Iris pigment epithelial cell (primary cell): ENCODE measurements at places on chromosomes 16 and 17.

DNA sequence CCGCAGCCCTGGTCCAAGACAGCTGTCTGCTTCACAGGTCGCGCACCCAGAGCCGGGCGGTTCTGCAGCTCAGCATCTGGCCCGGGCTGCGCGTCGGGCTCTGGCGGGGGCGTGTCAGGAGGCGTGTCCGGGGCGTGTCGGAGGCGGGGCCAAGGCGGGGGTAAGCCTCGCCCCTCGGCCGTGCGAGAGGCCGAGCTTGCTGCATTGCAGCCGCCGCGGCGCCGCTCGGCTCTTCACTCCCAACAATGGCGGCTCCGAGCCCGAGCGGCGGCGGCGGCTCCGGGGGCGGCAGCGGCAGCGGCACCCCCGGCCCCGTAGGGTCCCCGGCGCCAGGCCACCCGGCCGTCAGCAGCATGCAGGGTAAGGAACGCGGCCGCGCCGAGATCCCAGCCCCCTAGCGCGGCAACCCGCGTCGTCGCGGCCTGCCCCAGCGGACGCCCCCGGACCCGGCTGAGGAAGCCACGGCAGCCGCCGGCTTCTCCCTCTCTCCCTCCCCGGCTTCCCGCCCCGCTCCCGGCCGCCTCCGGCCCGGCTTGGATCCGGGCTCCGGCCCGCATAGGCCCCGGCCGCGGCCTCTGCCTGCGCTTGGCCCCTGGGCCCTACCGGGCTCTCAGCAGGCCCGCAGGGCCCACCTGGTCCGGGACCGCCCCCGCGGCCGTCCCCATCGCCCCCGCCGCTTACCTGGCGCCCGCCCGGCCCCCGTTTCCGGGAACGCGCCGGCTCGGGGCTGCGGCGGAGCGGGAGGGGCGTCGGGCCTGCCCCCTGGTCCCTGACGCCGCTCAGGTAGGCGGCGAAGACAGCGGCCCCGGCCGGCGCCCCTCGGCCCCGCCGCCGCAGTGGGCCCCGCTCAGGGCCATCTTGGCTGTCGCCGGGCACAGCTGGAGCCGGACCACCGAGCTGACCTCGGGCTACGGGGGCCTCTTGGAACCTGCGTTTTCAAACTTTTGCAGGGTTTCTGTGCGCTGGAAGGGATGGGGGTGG is at the start of gene MAP2K4:
MAP2K4 (plus strand) TSS at position 236 of the 981 bp plus-strand sequence; CDS start at position 246, 10 bp downstream.
- peak; percentile 89 for DNase-seq

DNA sequence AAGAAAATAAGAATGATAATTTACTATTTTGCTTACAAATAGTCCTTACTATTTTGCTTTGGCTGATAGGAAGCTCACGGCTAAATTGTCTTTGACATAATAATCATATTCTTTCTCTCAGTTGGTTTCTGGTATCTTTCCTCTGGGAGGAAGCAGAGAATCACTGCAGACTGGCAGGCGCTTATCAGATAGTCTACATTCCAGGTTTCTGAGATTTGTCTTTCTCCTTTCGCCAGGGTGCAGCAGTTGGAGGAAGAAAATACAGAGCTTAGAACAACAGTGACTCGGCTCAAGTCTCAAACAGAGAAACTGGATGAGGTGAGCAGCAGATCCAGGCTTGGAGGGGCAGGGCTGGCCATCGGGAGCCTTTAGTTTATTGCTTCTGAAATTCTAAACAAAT is 136.1 kb downstream of the RAB11FIP4 start:
- DNase-seq: peak; percentile 59

GRCh38 chr17:48625495-48626244 is 488 bp downstream of the HOXB9 start:
- no peak for DNase-seq

- DNase-seq: peak; percentile 41
Observed at GRCh38 chr17:41284546-41284945, 9.0 kb downstream of the KRTAP9-7 start.

GRCh38 chr16:24685539-24686432 is 43.7 kb upstream of the TNRC6A start:
- peak; percentile 85 for DNase-seq

DNA sequence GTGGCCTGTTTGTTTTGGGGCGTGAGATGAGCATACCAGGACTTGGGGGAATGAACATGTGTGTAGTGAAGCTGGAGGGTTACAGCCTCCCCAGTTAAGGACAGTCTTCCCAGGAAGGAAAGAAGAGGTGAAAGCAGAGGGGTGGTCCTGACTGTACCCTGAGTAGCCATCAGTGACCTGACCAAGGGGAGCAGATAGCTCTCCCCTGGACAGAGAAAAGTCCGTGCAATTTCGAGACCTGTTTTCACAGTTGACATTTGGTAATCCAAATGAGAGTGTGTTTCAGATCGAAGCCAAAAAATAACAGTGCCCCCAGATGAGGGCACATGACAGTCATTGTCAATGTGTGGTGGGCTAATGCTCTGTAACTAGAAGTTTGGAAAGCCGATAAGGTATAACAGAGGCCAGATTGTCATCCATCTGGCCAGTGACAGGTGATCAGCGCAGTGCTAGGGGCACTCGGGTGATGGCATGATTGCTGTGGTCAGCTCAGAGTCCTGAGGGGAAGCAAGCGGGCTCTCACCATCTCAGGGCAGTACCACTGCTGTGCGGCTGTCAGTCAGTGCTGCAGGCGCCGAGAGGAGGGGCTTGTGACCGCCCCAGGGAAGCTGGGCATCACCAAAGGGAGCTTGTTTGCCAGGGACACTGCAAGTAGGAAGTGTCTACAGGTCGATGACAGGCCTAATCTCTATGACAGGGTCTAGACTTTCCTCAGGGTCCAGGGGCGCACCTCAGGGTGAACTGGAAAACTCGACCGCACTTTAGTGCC is 1.1 kb upstream of the NME2 start:
- no peak for DNase-seq

- no peak for DNase-seq
Observed at GRCh38 chr16:52914428-52914827, 138.3 kb downstream of the CHD9NB start.

DNA sequence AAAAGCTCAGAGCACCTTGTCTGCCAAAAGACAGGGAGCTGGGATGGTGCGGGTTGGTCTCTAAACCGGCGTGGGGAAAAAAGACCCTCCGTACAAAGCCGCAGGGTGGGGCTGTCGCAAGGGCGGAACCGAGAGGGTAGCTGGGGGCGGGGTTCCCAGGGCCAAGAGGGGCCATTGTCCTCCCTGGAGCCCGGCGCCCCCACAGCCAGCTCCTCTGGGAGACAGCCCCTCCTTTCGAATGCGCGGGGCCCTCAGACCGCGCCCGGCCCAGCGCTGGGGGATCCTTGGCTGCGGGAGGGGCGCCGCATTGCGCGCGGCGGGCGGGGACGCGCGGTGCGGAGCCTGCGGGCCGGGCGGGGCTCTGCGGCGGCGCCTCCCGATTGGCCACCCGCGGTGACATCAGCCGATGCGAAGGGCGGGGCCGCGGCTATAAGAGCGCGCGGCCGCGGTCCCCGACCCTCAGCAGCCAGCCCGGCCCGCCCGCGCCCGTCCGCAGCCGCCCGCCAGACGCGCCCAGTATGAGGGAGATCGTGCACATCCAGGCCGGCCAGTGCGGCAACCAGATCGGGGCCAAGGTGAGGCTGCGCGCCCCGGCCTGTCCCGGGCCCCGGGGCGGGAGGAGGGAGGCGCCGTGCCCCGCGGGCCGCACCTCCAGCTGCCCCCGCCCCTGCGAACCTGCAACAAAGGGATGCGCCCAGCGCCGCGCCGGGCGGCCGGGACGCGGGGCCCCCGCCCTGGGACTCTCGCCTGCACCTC is at the start of gene TUBB3:
TUBB3 (plus strand) TSS at position 459 of the 756 bp plus-strand sequence; CDS start at position 519, 60 bp downstream.
- peak; percentile 84 for DNase-seq

DNA sequence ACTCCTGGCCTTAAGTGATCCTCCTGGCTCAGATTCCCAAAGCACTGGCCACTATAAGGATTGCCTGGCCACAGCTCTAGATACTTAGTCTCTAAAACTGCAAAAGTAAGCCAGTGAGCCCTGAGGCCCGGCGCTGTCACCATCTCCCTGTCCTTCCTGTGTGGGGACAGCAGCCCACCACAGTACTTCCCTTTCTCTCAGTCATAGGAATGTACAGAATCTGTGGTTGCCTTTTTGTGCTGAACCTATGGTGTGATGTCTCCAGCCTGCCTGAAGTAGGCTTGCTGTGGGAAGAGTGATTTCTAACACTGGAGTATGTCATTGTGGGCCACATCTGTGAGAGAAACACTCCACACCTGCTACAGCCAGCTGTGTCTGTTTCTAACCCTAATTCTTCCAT is 24.7 kb downstream of the NTAN1 start:
- DNase-seq: no peak

DNA sequence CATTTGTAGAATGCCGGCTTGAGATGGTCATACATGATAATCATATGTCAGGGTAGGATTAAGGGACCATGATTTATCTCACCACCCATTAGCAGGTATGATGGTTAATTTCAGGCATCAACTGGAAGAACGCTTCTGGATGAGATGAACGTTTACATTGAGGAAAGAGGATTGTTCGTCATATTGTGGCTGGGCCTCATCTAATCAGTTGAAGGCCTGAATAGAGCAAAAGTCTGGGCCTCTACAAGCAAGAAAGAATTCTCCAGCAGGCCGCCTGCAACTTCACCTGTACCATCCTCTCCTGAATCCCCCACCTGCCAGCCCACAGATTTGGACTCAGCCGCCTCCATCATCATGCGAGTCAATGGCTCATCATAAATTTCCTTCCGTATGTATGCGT is 30.6 kb upstream of the XYLT1 start:
- DNase-seq: no peak

DNA sequence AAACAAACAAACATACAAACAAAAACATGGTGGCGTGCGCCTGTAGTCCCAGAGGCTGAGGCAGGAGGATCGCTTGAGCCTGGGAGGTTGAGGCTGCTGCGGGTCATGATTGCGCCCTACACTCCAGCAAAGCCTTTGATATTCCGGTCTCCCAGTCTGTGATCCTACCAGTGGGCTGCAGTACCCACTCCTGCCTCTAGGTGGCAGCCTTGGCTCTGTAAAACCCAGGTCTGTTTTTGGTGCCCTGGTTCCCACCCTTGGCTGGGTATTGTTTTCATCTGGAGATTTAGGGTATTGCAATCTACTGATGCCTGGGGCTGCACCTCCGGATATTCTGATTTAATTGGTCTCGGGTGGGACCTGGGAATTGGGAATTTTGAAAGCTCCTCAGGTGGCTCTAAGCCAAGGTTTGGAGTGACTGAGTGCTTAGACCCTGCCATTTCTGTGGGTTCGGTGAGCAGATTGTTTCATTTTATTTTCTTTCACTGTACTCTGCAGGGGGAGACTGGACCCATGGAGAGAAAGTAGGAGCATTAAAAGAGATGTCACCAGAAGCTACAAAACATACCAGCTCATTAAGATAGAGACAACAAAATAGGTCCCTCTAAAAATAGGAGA is 40.5 kb downstream of the MYH3 start:
- peak; percentile 55 for DNase-seq

DNA sequence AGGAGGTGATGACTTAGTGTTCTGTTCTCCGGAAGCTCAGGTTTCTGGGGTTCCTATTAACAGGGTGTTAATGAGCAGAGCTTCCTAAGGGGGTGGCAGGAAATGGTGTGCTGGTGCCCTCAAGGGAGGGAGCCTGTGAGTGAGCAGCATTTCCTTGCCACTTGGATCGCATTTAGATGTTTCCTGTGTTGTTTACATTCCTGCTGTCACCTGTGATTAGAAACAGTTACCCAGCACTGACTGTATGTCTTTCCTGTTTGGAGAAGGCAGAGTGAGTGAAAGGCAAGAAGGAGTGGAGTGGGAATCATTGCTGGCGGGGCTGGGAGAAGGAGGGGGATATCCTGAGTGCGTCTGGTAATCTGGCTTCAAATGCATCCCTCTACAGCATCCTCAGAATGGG is 214.6 kb downstream of the CCDC182 start:
- no peak for DNase-seq

- no peak for DNase-seq
Observed at GRCh38 chr17:45958307-45958706, 40.7 kb upstream of the STH start.

DNA sequence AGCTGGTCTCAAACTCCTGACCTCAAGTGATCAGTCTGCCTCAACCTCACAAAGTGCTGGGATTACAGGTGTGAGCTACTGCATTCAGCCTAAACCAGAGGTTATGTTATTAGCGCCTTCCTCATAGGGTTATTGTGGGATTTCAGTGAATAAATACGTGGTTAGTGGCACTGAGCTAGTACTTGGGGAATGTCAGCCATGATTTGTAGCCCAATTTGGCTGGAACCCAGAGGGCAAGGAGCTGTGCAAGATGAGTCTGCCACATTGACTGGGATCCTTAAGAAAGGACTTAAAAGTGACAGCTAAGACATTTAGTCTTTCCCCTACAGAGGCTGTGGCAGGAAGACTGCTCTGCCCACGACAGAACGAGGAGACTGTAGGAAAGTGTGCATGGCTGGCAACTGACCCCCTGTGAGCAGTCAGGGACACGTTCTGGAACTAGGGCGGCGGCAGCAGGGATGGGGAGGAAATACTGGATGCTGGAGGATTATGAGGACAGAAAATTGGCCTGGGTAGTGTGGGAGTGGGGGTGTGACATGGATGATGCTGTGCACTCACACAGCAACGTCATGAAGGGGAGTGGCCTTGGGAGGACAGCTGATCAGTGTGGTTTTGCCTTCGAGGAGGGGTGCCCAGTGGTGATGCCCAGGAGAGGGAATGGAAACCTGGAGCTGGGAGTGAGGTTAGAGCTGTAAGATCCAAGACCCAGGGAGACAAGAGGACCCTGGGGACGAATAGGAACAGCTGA is 14.6 kb downstream of the ATP5PD start:
- DNase-seq: peak; percentile 77

DNA sequence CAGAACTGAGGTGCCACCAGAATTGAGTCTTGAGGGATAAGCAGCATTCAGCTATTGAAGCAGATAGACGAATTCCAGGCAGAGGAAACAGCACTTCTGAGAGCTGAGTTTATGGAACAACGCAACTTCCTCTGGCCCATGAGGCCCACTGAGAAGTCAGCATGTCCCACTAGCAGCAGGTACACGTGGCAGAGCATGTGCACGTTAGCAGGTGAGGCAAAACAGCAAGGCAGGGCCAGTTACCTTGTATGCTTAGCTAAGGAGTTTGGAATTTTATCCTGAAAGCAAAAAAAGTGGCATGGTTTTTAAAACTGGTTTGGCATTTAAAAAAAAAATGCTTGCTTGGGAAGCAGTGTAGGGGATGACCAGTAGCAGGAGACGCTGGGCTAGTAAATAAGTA is 305.6 kb downstream of the CPPED1 start:
- no peak for DNase-seq

- DNase-seq: no peak
Observed at GRCh38 chr16:22635357-22635761, 124.7 kb downstream of the NPIPB5 start.

DNA sequence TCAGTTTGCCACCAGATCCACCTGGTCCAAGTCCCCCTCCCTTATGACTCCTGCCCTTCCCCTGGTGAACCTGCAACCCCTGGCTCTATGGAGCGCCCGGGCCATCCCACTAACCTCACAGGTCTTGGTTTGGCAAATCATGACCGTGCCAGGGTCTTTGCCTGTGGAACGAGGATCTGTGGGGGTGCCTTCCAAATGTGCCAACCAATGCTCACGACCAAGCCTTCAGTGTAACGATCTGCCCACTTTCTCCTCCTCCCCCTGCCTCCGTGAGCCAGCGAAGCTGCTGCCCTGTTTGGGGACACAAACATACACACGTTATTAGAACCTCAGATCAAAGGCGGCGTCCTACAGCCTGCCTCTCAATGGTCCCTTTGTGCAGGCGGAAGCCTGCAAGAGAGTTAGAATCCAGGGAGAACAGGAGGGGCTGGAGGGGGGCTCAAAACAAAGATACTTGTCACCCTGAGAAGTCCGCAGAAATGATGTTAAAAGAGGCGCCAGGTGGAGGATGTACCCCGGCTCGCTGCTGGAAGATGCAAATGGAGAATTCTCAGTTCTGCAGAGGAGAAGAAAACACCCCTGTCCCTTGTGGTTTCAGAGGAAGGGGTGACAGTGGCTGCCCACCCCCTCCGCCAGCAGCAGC is 9.0 kb upstream of the NKD1 start:
- DNase-seq: no peak
